Globus pallidus (tissue), 1 donor: ENCODE measurements at places on chromosomes 12 and 14.
A peak's percentile ranks its signal among the peaks of the same experiment; 100 is the strongest.

GRCh38 chr14:53016919-53017318 lies 66.1 kb upstream of the FERMT2 start:
- no peak for DNase-seq

DNA sequence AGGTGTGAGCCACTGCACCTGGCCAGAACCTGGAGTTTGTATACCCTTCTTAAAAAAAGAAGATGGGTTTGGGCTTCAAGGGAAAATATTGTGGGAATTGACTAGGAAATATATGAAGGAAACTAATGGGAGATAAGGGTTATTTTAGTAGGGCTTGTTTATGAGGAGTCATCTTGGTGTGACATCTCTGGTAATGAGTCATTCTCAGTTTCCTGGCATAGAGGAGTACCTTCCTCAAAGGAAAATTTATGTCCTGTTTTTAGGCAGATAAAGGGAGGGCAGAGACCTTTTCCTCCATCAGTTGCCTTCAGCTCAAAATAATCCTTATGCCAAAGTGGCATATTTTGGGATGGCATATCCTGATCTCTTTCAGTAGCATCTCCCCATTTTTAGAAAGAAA lies 30.6 kb upstream of the NFKBIA start:
- DNase-seq, result no peak

GRCh38 chr12:90773491-90773890 lies 181.5 kb downstream of the CCER1 start:
- DNase-seq, result no peak

DNA sequence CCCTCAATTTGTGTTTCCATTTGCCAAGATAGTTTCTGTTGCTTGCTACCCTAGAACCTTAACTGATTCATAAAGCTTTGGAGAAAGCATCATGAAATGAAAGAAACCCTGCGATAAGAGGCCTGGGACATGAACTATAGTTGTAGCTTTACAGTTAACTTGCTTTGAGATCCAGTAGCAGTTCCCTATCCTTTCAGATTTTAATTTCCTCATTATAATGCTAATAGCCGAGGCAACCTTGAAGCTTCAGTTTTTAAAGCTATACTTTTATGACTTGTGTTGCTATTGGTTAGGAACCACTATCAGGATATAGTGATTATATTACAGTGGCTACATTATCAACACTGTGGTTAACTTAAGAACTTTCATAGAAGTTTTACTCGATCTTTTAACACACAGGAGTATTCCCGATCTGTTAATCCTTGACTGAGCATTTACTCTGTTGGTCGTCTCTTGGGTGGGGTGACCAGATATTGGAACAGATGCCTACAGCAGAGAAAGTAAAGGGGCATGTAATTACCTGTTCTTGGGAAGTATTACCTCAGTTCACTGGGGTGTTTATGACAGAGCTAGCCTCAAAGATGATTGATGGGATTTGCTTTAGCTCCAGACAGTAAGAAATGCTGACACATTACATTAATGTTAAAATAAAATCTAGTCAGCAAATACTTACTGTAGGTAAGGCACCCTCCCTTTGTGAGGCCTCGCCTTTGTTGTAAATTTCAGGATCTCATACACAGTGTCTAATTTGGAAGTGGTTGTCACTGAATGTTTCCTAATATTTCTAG lies 86.2 kb upstream of the CSRP2 start:
- DNase-seq, result no peak

GRCh38 chr12:92539110-92539749 lies 163.6 kb upstream of the PLEKHG7 start:
- no peak for DNase-seq

DNA sequence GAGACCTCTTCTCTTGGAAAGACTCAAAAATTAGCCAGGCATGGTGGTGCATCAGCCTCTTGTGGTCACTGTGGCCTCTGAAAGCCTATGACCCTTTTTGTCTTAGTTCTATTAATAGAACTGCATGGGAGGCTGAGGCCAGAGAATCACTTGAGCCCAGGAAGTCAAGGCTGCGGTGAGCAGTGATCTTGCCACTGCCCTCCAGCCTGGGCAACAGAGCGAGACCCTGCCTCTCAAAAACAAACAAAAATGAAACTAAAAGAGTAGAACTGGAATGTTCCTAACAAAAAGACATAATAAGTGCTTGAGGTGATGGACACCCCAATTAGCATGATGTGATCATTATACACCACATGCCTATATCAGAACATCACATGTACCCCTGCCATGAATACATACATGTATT lies 197.0 kb upstream of the EEA1 start:
- no peak for DNase-seq

- DNase-seq, result peak; percentile 81
Measured at GRCh38 chr14:96275177-96276112, 19.4 kb downstream of the BDKRB1 start.

- DNase-seq, result peak; percentile 87
Measured at GRCh38 chr12:120292661-120293531, at the start of gene RNU4-1. Gene RNU4-1, minus strand, starts transcription at chr12:120293237.

GRCh38 chr14:52834440-52834842 lies 43.0 kb upstream of the GNPNAT1 start:
- no peak for DNase-seq

DNA sequence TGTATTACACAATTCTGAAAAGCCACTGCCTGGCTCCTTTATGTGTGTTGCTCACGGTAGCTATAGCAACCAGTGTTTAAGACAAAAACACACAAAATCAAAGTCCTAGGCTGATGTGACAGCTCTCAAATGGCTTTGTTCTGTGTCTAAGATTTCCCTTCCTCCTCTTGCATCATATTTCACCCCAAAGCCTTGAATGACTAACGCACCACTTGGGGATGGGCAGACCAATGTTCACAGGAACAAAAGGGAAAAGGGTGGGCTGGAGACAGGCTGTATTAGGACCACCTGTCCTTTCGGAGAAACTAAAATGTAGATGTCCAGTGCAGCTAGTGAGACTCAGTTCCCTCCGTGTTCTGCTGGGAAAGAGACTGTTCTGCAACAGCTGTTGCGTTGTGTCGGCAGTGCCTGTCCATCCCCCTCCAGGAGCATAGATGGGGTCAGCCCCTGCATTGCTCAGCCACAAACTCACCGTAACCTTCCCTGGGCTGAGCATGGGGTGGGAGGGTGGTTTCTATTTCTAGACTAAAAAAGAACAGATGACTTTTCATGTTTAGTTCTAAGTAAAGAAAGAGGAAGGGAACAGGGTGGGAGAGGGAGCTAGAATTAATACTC lies 26.8 kb upstream of the DAAM1 start:
- DNase-seq, result no peak

DNA sequence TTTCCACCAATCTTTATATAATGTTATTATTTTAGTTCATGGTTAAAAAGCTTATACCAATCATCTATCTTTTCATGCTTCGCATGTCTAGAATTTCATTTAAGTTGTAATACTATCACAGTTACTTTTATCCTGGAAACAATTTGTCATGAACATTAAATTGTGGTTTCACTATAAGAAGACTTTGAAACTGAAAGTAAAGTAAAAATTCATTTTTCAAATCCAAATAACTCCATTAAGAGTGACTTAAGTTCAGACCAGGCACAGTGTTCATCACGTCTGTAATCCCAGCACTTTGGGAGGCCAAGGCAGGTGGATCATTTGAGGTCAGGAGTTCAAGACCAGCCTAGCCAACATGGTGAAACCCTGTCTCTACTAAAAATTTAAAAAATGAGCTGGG lies 12.4 kb downstream of the ESR2 start:
- no peak for DNase-seq

DNA sequence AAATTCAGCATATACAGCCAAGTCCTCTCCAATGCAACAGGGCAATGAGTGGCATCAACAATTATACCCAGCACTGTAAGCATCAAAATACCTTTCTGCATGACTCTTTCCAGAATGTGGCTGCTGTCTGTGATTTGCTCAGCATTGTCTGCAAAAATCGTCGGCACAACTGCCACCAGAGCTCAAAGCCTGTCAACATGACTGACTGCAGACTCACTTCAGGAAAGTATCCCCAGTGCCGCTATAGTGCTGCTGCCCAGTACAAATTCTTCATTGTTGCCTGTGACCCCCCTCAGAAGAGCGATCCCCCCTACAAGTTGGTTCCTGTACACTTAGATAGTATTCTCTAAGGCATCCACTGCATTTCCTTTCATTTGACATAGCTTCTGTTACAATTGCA lies 735 bp downstream of the RNASE6 start:
- DNase-seq, result no peak

- DNase-seq, result no peak
Measured at GRCh38 chr12:104720339-104721038, 237.6 kb downstream of the SLC41A2 start.

- no peak for DNase-seq
Measured at GRCh38 chr12:28517101-28517500, 326.8 kb downstream of the CCDC91 start.

DNA sequence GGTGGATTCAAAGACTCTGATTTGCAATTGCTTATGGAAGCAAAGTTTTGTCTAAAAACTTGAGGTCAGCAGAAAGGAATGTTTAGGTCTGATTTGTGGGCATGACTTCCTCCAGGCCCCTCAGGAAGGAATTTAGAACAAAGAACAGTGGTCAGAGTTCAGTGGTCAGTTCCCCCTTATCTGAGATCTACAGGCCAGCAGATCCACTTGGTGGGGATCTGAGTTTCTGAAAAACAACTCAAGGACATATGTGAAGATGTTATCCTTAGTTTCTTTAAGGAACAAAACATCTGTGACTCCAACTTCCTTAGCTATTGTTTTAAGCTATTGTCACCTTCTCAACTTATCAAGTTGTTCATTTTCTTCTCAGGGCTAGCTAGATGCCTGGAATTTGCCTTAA lies 28.0 kb upstream of the NAA30 start:
- DNase-seq, result no peak

- DNase-seq, result no peak
Measured at GRCh38 chr12:67658486-67658885, 9.9 kb downstream of the DYRK2 start.

- DNase-seq, result no peak
Measured at GRCh38 chr14:75063013-75063412, 811 bp downstream of the ACYP1 start.

- DNase-seq, result no peak
Measured at GRCh38 chr12:101802486-101802885, 28.3 kb downstream of the GNPTAB start.

- DNase-seq, result no peak
Measured at GRCh38 chr12:77089686-77090220, 24.4 kb upstream of the E2F7 start.
